ENCODE measurements at places on chromosomes 7 and 10.

DNA sequence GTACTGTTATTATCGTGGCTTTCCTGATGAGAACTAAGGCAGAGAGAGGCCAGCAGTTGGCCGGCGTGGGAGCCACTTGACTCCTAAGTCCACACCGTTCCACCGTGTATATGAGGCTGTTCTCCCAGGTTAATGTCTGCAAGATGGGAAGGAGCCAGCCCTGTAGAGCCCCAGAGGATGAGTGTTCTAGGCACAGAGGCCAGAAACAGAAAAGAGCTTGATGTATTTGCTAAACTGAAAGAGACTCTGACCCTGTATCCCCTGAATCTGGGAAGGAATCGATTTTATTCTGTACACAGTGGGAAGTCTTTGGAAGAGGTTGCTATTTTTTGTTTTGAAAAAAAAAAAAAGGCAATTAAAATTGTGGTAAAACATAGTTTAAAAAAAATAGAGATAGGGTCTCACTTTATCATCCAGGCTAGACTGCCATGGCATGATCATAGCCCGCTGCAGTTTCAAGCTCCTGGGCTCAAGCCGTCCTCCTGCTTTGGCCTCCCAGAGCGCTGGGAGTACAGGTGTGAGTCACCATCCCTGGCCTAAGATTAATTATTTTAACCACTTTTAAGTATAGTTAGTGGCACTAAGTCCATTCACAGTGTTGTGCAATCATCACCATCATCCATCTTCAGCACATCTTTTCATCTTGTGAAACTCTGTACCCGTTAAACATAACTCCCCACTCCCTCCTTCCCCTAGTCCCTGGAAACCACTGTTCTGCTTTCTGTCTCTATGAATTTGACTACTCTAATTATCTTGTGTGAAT lies 348.8 kb downstream of the SDK1 start:
- no peak for DNase-seq

GRCh38 chr7:92231-92674 lies 100.1 kb upstream of the FAM20C start:
- no peak for DNase-seq

GRCh38 chr7:131109759-131110296 lies 217.8 kb upstream of the MKLN1 start:
- peak; percentile 78 for DNase-seq

DNA sequence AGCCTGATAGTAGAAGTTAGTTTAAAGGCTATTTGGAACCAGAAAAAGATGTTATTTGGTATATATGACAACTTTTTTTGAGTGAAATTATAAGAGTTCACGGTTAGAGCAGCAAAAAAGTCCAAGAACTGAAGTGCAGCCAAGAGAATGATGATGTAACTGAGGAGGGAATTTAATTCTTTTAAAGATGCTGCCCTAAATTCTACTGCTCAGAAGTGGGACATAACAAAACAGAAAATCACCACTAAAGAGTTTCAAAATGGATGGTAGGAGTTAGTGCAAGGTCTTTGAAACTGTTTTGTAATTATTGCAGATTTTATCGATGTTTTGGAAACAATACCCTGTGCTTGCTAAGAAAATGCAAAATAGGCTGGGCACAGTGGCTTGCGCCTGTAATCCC lies 6.5 kb downstream of the SAMD8 start:
- DNase-seq, result no peak

DNA sequence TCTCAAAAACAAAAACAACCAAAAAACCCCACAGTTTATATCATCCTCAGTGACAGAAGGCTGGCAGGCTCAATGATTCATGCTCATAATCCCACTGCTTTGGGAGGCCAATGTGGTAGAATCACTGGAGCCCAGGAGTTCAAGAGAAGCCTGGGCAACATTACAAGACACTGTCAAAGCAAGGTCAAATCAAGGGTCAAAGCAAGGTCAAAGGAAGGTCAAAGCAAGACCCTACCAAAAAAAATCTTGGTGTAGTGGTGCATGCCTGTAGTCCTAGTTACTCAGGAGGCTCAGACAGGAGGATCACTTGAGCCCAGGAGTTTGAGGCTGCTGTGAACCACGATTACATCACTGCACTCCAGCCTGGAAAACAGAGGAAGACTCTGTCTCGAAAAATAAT lies 14.2 kb upstream of the NPC1L1 start:
- no peak for DNase-seq

- DNase-seq, result no peak
These were observed 136.3 kb downstream of the KCNMA1 start for GRCh38 chr10:77501152-77501845.

GRCh38 chr7:114819616-114820362 lies 102.1 kb upstream of the MDFIC start:
- DNase-seq, result no peak

DNA sequence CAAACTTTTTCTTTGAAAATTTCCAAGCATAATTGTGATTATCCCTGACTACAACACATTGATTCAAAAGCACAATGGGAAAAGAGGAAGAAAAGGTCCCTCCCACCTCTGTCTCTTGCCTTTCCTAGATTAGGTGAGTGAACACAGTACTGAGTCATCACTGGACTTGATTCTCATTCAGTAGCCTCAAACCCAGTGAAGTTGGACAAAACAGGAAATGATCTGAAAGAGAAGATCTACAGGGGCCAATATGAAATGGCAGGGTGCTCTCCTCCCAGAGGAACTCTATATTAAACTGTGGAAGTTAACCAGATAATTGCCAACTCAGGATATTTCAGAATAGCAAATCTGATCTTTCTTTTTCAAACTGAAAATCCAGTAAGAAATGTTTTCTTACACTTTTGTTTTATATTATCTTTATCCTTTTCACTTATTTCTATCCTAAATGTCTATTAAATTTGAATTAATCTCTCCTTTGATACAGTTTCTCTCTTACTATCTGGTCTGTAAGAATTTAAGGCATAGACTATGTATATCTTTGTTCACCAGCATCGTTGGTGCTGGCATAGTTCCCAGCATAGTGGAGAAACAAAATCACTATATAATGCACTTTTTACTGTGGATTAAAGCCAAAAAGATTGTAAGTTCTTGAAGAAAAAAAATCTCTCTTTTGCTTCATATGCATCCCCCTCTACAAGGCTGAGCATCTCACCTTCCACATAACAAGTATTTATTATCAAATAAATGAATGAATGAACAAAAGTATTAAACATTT lies 41.4 kb upstream of the IKZF1 start:
- DNase-seq, result no peak

DNA sequence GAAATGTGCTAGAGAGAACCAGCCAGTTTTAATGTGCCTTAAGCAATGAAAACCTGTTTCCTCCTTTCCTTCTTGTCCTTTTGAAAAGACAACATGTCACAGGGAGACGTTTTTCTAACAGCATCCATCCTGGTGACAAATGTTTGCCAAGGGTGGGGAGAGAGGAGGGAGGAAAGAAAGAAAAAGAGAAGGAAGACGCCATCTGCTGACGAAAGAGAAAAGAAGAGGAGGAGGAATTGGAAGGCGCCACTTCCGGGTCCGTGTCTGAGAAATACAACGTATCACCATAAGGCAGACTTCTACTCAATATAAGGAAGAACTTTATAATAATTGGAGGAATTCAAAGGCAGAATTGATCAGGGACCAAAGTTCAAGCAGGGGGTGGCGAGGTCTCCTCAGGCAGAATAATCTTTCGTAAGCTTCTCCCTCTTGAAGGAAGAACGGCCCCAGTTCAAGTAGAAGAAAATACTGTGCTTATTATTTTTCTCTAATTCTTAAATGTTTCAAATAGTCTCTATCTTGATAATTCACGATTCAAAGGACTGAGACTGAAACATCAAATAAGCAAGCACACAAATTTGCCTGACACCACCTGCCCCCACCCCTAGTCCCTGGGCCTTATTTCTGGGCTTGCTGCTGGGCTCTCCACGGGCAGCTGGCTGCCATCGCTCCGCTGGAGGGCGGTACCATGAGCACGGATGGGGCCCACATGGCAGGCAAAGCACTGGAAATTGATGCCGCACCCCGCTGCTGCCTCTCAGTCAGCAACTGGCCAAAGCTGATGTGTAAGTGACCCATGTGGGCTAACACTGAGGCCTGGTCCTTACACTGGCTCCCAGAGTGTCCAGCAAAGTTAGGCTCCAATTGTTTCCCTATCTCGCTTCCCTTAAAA lies 273.7 kb upstream of the KLF14 start:
- peak; percentile 67 for DNase-seq

DNA sequence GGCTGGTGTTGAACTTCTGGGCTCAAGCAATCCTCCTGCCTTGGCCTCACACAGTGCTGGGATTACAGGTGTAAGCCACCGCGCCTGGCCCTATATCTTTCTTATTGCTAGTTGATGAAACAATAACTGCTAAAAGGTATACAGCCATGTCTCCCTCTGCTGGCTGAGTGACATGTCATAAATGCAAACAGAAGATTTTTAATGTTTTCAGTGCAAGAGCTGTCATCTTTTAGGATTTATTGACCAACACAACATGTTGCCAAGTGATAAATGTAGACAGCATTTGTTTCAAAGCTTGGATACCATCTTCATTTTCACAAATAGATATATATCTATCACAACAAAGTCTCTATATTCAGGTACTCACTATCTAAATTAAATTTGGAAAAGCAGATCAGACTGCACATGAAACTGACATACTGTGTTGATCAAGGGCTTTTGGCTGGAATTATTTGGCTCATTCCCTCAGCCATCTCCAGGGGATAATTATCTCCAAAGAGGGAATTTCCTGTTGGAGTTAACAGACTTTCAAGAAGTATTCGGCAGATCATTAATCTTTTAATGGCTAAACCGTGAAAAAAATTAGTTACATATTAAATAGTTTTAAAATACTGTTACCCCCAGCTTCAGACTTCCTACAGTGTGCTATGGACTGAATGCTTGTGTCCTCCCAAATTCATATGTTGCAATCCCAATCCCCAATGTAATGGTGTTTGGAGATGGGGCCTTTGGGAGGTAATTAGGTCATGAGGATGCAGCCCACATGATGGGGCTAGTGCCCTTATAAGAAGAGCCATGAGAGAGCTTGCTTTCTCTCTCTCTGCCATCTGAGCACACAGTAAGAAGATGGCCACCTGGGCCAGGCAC lies 41.3 kb upstream of the SRPK2 start:
- peak; percentile 36 for DNase-seq

- DNase-seq, result no peak
These were observed 434.3 kb upstream of the AKR1E2 start for GRCh38 chr10:4391683-4392082.

GRCh38 chr10:53140506-53140905 lies 367.9 kb upstream of the MBL2 start:
- no peak for DNase-seq

Measured in stimulated activated CD4-positive, alpha-beta T cell treated with anti-CD3 and anti-CD28 coated beads, Interleukin-1b, Interleukin-23, amount 100 ng/mL, for 48 hours (primary cell).